Activated T-helper 17 cell treated with anti-CD3 and anti-CD28 coated beads, Interleukin-2, amount 50 U/mL, for 72 hours (primary cell): ENCODE measurements at places on chromosomes 6 and 20. TPM values are rescaled to one million over a fixed set of nuclear protein-coding genes. Genes with fewer than 3 reads are reported as not detected.

DNA sequence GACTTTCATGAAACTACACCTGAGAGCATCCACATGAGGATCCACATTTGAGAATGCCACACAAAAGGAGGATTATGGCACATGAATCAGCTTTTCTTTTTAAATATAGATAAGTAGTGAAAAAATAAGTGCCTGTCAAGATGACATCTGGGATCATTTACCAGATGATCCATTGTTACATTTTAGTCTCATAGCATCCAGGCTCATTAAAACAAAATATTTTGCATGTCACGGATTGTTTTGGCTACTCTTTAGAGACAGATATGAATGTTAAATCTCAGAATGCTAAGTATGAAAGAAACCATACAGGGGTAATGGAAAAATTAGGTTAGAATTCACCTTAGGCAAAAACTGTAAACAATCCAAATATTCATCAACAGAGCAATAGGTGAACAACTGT, 66.7 kb downstream of the MYO6 start:
- ATAC-seq = no peak

GRCh38 chr6:133923938-133924593, 29.0 kb upstream of the TBPL1 start:
- ATAC-seq = peak; percentile 76

HLA-DOA gene
- total RNA-seq = 7.8 TPM

DNA sequence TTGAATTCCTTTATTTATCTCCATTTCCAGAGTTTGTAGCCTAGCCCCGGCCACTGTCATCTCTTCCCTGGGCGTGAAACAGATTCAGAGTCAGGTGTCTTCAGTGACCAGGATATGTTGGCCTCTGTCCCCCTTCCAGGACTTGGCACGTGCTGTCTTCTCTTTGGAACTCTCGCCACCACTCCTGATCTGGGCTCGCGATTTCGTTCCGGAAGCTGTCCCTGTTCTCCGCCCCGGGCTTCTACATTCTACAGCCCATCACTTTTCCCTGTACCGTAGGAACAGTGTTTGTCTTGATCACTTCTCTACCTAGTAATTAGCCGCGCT, 739 bp downstream of the GSS start:
- no peak for ATAC-seq

GRCh38 chr6:84774157-84774984, 10.0 kb upstream of the TBX18 start:
- no peak for ATAC-seq

- ATAC-seq = no peak
Observed at GRCh38 chr20:44067650-44068081, 119.3 kb downstream of the JPH2 start.

DNA sequence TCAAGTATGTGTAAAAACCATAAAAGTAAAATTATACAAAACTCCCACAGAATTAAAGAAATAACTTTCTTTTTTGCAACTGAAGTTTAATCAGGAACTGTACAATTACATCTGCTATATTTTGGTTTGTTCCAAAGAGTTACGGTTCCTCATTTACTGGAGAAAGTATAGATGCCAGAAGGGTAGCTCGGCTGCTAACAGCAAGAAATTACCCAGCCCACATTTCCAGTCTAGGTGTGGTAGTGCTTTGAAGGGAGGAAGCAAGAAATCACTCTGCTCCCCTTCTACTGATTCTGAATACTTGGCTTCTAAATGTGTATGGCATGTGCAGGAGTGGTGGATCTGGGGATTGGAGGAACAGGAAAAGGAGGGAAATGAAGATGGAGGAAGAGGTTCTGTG, 441.3 kb downstream of the CDC5L start:
- ATAC-seq = no peak
